ENCODE measurements at places on chromosomes 5 and 9. TPM values are rescaled to one million over a fixed set of nuclear protein-coding genes. Genes with fewer than 3 reads are reported as not detected.

DNA sequence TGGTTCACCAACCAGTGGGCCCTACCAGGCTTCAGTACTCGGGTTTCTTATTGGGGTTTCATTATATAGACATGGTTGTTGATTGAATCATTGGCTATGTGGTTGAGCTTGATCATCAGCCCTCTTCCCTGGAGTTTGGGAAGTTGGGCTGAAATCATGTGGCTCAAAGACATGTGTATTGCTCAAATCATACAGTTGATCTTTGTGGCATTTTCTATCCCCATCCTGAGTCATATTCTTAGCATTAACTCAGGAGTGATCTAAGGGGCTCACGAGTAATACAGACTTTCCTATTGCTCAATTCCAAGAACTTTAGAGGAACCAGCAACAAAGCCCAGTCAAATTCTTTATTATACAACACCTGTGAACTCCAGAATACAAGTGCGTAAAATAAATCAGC is 66.2 kb downstream of the SMC5 start:
- no peak for DNase-seq
- no peak overlapping the region for H3K4me3 ChIP-seq
- H3K4me1 ChIP-seq = no peaks in the 10 kb centered on the region
- H3K36me3 ChIP-seq = peaks cover 74% of the 10 kb centered on the region
- no peak overlapping the region for H3K27ac ChIP-seq
- no peaks in the 10 kb centered on the region for H3K27me3 ChIP-seq

The C5orf52 gene
- total RNA-seq = not detected

GRCh38 chr9:116843863-116844620 is 156.9 kb downstream of the TRIM32 start:
- H3K4me1 ChIP-seq = peaks cover 3% of the 10 kb centered on the region
- H3K4me3 ChIP-seq = no peak overlapping the region
- no peak overlapping the region for H3K27ac ChIP-seq
- H3K27me3 ChIP-seq = no peaks in the 10 kb centered on the region
- no peaks in the 10 kb centered on the region for H3K36me3 ChIP-seq

The SLC34A3 gene
- total RNA-seq = not detected

GRCh38 chr5:69415584-69415958 is 655 bp downstream of the MARVELD2 start:
- H3K4me1 ChIP-seq = no peaks in the 10 kb centered on the region
- H3K4me3 ChIP-seq = peak overlapping the region; percentile 62
- peak overlapping the region; percentile 73 for H3K27ac ChIP-seq
- H3K27me3 ChIP-seq = no peaks in the 10 kb centered on the region
- peaks cover 21% of the 10 kb centered on the region for H3K36me3 ChIP-seq

The TICAM2 gene
- total RNA-seq = not detected

DNA sequence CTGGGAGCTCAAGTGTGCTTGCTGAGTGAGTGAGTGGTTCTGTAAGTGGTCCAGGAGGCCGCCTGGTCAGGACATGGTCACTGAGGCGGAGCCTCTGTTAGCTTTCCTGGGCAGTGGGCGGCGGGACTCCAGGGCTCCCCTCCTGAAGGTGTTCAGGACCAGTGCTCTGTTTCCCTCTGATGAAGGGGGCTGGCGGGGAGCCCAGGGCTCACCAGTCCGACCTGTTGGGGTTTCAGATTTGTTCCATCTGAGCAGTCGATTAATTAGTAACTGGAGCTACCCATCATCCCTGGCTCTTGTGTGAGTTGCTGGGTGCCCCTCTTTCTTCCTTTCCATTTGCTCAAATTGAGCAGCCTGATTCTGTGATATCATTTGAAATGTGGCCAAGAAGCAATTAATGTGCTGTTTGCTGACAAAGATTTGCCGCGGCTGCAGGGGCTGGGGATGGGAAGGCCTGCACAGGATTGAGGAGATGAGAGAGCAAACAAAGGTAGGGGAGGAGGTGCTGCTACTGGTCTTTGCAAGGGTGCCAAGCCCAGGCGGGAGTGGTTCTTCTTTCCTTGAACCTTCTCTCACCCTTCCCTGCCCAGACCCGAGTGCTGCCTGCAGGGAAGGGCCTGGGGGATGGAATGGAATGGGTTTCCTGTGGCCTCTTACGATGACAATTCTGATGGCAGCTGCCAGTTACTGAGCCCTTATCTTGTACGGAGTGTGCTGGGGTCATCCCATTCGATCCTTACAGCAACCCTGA is 92.8 kb upstream of the PITX1 start:
- H3K27ac ChIP-seq = no peak overlapping the region
- no peak for DNase-seq
- no peaks in the 10 kb centered on the region for H3K4me1 ChIP-seq
- H3K36me3 ChIP-seq = no peaks in the 10 kb centered on the region

- no peak overlapping the region for H3K4me3 ChIP-seq
- no peaks in the 10 kb centered on the region for H3K27me3 ChIP-seq
- H3K36me3 ChIP-seq = no peaks in the 10 kb centered on the region
- H3K4me1 ChIP-seq = peaks cover 23% of the 10 kb centered on the region
These were observed 48.9 kb downstream of the IL31RA start for GRCh38 chr5:55900068-55900467.

DNA sequence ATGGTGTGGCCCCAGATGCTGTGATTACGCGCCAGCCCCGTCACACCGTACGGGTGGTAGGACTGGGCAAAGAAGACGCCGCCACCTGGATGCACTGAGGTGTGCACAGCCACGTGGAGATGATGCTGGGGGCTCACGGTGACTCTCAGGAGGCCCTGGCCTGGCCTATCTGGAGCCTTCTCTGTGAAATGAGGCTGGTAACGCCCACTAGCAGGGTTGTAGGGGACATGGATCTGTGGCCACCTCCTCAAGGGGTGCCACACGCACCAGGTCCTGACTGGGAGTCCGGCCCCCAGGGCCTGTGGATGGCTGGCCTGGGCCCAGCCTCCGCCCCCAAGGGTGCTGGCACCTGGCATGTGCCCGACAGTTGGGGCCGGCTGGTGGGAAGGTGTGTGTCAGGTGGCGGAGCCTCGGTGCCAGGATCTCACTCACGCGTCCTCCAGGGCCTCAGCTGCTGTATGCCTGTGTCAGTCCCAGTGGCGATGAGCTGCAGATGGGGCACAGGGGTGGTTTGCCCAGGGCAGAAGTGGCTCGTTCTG is 32.4 kb downstream of the NEK6 start:
- H3K36me3 ChIP-seq = peaks cover 4% of the 10 kb centered on the region
- no peak overlapping the region for H3K4me3 ChIP-seq
- no peaks in the 10 kb centered on the region for H3K27me3 ChIP-seq
- peaks cover 62% of the 10 kb centered on the region for H3K4me1 ChIP-seq

GRCh38 chr5:117999939-118000549 is 988.3 kb downstream of the DTWD2 start:
- no peak for DNase-seq
- no peak overlapping the region for H3K4me3 ChIP-seq
- H3K27ac ChIP-seq = no peak overlapping the region
- H3K36me3 ChIP-seq = no peaks in the 10 kb centered on the region
- H3K27me3 ChIP-seq = no peaks in the 10 kb centered on the region

The SIT1 gene
- not detected for total RNA-seq

Data from suprapubic skin (tissue), 4 donors.